ENCODE measurements at places on chromosomes 7 and 10.
A peak's percentile ranks its signal among the peaks of the same experiment; 100 is the strongest.

DNA sequence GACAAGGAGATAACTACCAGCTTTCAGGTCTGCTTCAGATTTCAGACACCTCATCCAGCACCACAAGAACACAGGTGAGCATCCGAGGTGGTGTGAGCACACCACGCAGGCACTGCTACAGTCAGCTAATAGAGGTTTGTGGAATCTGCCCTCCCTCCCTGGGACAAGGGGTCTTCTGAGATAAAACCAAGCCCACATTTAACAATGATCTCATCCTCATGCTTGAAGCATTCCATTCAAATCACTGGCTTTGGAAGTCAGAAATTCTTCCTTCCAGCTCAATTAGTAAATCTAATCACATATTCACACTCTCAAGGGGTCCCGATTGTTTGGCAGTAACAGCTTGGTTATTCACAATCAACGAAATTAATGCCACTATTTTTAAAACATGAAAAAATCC, 331.4 kb downstream of the ELMO1 start:
- peak; percentile 61 for DNase-seq

DNA sequence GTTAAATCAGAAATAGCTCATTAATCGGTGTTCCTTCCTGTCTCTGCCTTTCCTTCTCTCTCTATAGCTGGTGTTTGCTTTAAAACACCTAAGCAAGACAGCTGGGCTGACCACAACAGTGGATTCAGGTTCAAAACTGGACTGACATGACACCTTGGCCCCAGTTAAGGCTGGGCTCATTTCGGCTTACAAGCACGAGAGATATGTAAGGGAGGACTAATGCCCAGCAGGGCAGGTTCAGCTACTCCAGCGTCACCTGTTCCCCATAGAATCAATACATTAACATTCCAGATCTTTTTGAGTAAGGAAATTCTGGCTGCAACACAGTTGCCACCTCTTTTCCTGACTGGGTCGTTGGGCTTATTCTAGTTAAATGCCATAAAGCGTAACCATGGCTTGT, 323.0 kb upstream of the AOAH start:
- no peak for DNase-seq

DNA sequence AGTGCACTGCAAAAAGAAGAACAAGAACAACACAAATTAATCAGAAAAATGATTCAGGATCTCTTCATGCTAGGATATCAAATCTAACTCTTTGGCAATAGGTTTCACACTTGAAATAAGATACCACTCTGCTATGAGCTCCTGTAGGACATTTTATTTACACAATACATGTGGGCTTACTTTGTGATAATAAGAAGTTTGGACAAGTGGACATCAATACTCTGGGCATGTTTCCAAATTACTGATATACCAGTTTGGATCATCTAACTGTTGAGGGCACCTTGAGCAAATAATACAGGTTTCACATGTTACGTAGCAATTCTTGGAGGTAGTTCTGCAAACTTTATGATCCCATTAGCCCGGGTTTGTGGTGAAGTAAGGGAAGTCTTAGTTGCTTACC, 59.8 kb downstream of the CPVL start:
- DNase-seq = no peak

GRCh38 chr10:126844406-126844805, 60.8 kb upstream of the DOCK1 start:
- no peak for DNase-seq

DNA sequence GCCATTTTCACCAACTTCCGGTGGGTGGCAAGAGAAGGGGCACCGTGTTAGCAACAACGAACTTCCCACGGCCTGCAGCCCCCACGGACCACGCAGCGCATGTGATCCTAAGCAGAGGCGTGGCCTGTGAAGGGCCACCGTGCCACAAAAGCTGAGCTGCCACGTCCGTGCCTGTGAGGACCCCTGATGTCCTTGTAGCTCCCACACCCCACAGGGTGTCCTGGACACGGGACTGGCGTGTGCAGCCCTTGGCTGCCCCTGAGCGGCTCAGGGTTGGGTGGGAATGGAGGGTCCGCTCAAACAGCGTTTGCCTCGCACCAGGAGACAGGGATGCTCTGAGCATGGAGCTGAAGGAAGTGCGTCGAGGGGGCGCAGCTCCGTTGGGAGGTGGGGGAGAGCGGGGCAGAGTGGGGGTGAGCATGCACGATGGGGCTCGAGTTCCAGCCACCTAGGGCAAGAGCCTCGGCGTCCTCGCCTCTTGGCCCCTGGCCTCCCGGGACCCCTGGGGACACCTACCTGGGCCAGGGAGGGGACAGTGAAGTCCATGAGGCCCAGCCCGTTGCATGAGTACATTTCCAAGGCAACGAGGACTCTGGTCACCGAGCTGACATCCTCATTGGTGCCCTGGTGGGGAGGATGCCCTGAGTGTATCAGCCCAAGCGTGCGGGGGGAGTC, 33.6 kb downstream of the CFAP46 start:
- DNase-seq = no peak

GRCh38 chr7:158469396-158470051, 118.1 kb downstream of the PTPRN2 start:
- no peak for DNase-seq

DNA sequence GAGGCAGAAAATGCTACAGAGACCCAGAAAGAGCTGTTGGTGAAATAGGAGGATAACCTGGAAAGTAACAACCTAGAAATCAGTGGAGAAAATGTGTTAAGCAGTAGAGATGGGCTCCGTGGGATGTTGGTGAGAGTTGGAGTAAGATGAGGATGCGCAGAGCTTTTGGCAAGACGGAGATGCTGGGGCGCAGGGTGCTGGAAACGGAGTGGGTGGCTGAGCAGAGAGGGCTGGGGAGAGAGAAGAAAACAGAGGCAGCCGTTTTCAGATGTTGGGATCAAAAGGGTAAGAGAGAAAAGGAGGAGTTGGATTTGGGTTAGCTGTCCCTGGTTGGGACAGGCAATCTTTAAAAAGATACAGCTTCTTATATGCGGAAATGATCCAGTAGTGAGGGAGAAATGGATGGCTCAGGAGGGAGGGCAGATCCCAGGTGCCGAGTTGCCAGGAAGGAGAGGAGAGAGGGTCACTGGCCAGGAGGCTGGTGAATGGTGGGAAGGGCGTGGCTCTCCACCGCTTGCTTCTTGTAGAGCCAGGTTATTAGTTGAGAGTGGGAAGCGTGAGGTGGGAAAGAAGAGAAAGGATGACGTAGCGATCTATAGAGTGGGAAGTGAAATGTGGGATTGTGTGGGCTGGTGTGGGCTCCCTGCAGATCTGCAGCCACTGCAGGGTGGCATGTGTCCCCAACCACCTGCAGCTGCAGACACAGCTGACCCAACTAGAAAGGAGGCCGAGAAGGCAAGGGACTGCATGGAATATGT, 182.2 kb upstream of the SVIL start:
- DNase-seq = no peak

DNA sequence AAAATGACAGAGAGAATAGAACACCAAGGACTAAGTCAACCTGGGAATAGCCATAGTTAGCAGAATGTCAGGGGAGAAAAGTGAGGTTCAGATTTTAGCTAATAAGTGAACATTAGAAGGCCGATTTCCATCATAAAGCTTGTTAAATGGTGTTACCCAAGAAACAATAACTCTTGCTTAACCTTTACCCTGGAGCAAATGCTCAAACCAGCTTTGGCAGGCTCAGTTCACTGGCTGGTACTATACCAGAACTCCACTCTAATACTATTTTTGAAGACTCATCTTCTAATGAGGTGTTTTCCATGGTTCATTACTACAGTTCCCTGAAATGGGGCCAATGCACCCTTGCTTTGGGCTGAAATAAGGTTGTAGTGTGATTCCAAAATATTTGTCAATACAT, 61.3 kb downstream of the RNLS start:
- no peak for DNase-seq

DNA sequence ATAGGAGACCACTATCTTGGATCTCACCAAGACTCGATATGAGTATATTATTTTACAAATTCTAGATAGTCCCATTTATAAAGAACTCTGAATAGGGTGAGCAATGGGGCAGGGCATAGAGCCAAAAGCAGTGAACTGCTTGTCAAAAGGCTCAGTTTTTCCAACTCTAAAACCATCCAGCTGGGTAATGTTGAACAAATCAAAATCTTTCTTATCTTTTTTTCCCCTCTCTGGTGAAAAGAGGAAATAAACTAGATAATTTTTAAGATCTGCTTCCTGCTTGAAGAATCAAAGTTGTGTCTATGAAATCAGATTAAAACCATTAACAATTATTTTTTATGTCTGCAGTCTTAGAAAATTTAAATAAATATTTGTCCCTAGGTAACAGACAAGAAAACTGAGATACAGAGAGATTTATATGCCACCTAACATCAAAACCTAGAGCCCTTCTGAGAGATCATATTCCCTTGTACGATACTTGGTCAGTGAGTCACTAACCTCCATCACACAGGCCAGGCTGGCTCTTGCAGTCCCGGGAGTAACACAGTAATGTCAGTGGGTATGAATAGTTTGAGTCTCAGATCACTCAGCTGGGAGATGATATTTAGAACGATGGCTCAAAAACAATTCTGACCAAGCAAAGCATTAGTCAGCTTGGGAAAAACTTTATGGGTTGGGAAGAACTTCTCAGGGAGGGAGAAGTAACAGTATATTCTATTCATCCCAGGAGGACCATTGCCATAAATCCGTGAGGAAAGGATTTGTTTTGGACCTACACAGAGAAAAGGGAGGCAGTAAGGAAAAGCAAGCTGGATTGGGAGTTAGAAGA, 178.8 kb downstream of the REEP3 start:
- no peak for DNase-seq

GRCh38 chr7:92835851-92836488, 403 bp downstream of the CDK6 start:
- DNase-seq = no peak

- no peak for DNase-seq
These were observed 36.1 kb downstream of the AGMO start for GRCh38 chr7:15525652-15526263.

GRCh38 chr7:8226501-8226900, 35.5 kb downstream of the ICA1 start:
- no peak for DNase-seq

GRCh38 chr7:159136013-159136412, 8.7 kb downstream of the VIPR2 start:
- no peak for DNase-seq

DNA sequence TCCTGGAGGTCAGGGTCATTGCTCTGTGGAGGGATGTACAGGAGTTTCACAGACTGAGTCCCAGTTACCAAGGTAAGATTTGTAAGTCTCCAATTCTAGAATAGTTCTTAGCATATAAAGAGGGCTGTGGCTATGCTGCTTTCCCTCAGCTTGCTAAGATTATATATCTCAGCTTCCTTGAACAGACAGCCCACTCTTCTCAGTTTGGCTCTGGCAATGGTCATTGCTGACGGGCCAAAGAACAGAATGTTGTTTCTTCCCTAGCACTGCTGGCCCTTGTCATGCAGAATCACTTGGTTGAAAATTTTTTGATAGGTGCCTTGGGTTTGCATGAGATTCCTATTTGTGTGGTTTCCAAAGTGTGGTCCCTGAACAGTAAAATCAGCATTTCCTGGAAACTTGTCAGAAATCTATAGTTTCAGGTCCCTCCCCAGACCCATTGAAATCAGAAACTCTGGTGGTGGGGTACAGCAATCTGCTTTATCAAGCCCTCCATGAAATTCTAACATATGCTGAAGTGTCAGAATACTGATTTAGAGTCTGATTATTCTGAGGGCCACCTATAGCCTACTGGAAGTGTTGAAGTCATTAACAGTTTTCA, 38.2 kb downstream of the NRBF2 start:
- DNase-seq = no peak

- DNase-seq = no peak
These were observed 129.1 kb upstream of the RNF32 start for GRCh38 chr7:156511426-156511825.
